NCI-H524 treated with DMSO at 0.1 percent for 48 hours (cell line): ENCODE measurements at places on chromosomes 7 and 10.

DNA sequence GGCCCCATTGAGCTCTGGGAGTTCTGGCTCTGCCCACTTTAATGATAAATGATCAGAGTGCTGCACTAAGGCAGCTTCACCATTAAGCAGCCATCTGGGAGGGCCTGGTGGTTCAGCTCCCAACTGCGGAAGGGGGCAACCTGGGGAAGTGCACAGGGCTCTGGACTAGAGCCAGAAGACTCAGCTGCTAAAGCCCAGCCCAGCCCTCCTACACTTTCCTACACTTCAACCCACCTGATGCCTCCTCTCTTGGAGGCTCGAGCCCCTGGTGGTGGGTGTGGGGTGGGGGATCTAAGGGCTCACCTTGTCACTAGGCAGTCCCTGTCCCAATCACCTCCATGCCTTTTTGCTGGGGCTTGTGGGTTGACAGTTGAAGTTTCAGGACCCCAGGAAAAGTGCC is 60.6 kb upstream of the ANTXRL start:
- DNase-seq, result peak; percentile 24

DNA sequence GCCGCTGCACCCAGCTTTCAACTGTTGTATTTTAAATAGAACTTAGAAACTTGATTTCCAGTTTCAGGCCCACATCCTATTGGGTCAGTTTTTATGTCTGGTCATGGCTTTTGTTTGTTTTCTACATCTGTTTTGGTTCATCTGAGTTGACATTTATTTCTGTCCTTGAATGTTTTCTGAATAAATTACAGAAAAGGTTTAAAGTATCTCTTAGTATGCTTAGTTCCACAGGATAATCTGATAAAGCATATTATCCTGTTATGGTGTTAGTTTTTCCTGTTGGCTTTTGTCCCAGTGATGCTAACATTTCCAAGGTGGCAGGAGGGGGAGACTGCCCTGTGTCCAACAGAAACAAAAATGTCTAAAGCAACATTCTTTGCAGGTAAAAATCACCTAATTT is 733.2 kb downstream of the INHBA start:
- no peak for DNase-seq

DNA sequence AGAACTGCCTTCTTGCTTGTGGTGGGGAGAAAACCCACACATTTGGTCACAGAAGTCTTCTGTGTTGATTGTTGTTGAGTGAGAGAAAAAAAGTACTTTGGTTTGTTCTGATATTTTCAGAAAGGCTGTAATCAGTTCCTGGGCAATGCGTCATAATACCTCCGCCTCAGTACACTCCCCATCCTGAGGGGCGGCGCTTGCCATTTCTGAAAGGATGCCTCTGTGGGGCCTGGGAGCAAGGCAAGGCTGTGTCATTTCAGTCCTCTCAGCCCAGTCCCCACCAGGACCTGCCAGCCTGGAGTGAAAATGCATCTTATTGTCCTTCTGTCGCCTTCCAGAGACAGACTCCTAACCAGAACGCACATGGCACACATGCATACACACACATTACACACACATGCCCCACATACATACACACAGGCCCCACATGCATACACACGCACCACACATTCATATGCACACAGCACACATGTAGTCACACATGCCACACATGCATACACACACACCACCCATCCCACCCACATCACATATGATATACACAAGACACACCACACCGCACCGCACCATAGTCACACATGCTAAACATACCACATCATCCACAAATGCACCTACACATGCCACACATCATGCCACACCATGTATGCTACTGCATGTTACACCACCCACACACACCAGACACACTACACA is 90.0 kb downstream of the CXCL12 start:
- no peak for DNase-seq

GRCh38 chr10:32882076-32882475 is 76.0 kb downstream of the ITGB1 start:
- DNase-seq, result no peak

DNA sequence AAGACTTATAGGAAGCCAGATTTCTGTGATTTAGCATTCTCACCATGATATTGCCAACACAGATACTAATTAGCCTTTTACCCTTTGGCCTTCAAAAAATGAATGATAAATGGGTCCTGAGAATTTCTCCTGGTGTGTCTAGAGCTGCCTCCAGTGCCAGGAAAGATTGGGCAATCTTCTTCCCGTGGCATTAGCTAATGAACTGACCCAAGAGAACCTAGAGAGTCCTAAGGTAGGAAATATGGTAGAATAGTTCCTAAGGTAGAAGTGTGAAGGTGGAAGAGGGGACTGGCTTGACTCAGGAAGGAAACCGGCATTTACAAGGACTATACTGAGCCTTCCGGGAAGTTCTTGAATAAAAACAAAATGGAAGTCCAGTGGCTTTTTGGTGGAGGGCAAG is 133.1 kb downstream of the GFRA1 start:
- DNase-seq, result no peak

- no peak for DNase-seq
These were observed 112.8 kb downstream of the SEMA3D start for GRCh38 chr7:85074016-85074415.

GRCh38 chr10:113859261-113859660 is 4.8 kb downstream of the NHLRC2 start:
- DNase-seq, result no peak

- DNase-seq, result no peak
These were observed 233.3 kb upstream of the NFE2L3 start for GRCh38 chr7:25918731-25919130.

- no peak for DNase-seq
These were observed 1.6 kb downstream of the TRRAP start for GRCh38 chr7:98879979-98880315.

GRCh38 chr10:96960872-96961271 is 128.8 kb downstream of the LCOR start:
- DNase-seq, result no peak

- no peak for DNase-seq
These were observed 10.5 kb downstream of the POLR1F start for GRCh38 chr7:19698331-19698730.

- DNase-seq, result no peak
These were observed 8.5 kb downstream of the OR2A7 start for GRCh38 chr7:144256112-144256511.

DNA sequence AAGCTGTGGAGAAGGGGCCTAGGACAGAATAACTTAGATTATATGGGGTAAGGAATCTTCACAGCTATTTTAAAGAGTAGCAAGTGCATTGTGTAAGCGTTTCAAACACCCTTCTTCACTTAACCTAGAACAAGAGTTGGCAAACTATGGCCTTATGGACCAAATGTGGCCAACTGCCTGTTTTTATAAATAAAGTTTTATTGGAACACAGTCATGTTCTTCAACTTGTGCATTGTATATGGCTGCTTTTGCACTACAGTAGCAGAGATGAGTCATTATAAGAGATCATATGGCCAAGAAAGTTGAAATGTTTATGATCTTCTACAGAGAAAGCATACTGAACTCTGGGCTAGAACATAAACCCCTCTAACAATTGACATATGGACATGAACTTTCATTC is 187.8 kb downstream of the ETV1 start:
- DNase-seq, result no peak

DNA sequence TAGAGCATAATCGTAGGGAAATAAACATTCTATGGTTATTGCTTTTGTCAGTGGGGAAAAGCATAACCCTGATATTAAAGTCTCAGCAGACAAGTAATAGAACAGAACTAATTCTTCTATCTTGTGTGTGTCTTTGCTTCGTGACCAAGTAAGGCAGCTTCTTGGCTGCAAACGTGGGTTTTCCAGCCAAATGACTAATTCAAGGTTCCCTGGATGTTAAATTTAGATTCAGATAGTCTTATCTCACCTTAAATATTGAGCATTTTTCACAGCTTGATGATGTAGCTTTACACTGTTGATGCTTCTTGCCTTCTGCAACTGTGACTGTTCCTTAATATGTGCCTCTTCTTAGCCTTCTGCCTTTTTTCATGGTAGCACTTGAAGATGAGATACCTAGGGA is 113.0 kb downstream of the EXOC4 start:
- no peak for DNase-seq

DNA sequence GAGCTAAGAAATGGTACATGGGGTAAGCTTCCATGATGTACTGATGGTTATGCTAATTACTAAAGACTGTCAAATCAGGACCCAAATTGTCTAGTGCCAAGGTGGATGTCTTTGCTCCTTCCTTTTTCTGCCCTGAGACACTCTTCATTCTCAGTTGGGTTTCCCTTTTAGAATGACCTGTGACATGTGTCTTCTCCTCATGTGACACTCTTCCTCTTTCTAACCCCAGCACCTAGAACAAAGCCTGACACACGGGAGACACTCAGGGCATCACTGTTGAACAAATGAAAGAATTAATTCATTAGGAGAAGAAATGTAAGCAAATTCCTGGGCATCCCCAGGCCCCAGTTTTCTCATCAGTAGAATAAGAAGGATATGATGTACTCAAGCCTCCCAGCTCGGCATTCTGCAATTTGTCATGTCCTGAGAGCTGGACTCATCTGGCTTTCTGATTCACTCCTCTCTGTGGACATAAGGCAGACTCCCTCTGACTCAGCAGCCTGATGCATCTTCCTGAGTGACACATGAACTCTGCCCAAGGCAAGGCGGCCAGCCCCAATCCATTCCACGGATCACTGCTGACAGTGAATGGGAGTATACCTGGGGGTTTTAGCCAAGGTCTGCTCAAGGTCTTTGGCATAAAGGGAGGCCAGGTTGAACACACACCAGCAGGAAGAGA is 473.8 kb downstream of the KCNMA1 start:
- DNase-seq, result no peak

DNA sequence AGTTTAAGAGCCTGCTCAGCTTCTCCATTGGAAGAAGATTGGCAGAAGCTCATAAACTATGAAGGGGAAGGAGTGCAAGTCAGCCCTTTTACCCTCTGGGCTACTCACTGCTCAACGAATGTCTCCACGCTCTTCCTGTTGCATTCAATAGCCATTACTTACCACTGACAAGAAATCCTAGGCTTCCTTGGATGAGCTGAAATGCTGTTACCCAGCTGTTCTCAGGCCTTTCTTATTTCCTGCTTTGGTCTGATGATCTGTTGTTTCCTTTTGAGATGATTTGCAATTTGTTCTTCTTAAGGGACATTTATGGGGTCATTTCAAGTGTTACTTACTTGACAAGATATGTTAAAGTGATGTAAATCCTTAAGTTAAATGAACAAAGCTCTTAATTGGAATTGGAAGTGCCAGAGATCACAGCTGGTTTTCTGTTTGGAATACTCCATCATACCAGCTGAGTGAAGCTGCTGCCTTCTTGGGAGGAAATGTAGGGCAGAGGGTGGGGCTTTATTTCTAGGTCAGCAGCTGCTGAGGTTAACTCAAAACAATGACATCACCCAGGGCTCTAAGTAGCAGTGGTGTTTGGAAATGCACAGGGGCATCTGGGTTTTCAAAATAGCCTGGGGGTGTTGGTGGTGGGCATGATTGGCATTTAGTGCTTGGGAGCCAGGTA is 170.0 kb downstream of the PRKCQ start:
- DNase-seq, result no peak

GRCh38 chr7:151679071-151679708 is 159.5 kb upstream of the RHEB start:
- no peak for DNase-seq

GRCh38 chr10:112768121-112768520 is 181.9 kb upstream of the TCF7L2 start:
- no peak for DNase-seq

DNA sequence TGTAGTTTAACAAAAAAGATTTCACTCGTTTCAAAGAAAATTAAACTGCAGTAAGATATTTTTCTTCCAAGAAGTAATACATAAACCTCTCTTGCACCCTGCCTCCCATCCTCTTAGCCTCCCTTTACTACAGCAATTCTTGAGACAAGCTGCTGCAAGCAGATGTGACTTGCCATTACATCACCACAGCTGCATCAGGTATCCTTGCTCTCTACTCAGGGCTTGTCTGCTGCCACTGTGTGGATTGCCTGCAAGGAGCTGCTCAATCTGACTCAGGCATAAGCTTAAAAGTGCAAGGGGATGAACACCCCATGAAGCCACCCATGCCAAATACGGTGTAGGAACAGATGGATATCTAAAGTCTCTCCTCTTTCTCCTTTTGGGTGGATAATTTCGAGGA is 609.9 kb downstream of the DNAJB9 start:
- DNase-seq, result no peak

- DNase-seq, result no peak
These were observed 28.2 kb downstream of the MTERF1 start for GRCh38 chr7:91852263-91852741.

- no peak for DNase-seq
These were observed 445.2 kb upstream of the FZD8 start for GRCh38 chr10:36087006-36088005.

DNA sequence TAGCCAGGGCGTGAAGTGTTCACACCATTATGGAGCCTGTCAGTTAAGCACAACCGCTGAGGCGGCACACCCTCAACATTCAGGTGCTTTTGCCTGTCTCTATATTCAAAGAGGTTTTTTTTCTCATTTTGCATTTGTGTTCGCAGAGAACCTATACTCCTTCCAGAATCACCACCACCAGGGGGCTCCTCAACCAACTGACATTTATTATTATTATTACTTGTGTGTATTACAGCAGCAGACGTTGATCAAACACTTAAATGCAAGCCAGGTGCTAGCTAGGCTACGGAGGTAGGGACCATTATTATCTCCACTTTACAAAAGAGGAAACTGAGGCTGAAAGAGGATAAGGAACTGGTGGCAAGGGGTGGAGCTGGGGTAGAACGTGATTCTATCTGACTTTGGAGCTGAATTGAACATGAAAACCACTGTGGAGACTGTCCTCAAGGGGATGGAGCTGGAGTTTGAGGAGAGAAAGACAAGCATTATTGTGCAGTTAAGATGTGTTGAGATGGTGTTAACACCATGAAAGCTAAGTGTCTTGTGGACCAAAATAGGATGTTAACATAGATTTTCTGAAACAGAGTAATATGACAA is 133.8 kb upstream of the PLXNA4 start:
- no peak for DNase-seq

- no peak for DNase-seq
These were observed 129.9 kb downstream of the KBTBD2 start for GRCh38 chr7:32761451-32762205.

DNA sequence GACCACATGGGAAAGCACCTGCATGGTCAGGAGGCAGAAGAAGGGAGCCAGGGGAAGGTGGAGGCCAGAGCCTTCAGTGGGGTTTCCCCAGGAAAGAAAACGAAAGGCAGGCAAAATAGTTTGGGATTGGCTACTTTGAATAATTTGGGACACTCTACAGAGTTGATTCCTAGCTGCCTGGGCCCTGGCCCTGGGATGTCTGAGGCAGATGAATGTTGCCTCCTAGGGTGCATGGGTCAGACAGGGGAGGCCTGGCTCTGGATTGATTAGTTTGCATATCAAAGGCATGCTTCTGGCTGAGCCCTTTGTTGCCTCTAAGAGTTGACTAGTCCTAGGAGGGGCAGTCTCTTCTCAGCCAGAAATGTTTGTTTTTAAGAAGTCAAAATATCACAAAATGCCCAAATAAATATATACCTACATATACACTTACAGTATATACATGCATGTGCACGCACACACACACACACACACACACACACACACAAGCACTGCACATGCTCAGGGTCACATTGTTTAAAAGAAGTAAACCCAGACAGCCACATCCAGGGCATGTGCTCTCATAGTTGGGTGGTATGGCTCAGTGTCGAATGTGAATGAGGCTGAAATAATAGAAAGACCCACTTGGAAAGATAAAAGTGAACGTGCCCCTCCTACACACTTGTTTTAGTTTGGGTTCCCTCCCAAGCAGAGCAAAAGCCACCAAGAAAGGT is 184.2 kb downstream of the GPAM start:
- DNase-seq, result no peak

- no peak for DNase-seq
These were observed 23.3 kb upstream of the HSPA12A start for GRCh38 chr10:116765648-116766081.
